ENCODE measurements at places on chromosomes 16 and 17. TPM values are rescaled to one million over a fixed set of nuclear protein-coding genes. Genes with fewer than 3 reads are reported as not detected.

APOH gene
- 6,444 TPM for total RNA-seq

SRCIN1 gene
- total RNA-seq = 5.6 TPM

LYRM1 gene
- 32.4 TPM for total RNA-seq

NT5M gene
- 1.8 TPM for total RNA-seq

PRSS36 gene
- total RNA-seq = 1.5 TPM

OR1A1 gene
- total RNA-seq = not detected

COX10 gene
- total RNA-seq = 9.7 TPM

DNA sequence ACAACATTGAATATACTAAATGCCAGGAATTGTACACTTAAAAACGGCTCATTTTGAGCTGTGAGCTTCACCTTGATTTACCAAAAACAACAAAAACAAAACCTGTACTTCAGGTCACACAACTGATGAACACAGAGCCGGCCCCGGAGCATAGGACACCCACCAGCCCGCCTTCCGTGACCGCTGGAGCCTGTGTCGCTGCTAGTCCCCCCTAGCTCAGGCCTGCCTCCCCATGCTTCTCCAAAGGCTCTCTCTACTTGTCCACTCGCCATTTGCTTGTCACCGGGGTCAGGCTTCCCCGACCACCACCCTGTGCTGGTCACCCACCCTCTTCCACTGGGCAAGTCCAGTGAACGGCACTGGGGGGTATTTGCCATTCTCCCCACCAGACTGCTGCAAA is 113.8 kb upstream of the TNRC6C start:
- DNase-seq = peak; percentile 31

GRCh38 chr16:88489163-88489741 is 36.2 kb downstream of the ZFPM1 start:
- no peak for DNase-seq

DNA sequence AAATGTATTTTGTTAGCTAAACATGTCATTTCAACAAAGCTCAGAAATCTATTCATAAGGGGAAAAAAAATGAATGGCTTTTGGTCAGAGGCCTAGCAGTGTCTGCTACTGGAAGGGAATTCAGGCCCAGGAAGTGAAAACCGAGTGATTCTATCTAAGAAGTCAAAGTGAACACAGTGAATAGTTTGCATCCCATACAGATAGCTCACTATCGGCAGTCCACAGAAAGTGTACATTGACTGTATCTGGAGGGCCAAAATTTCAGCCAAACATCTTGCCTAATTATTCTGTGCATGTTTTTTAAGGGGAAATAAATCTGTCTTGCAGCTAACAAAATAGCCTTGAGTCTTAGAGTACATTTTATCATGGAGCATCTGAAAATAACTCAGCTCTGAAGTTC is 214.4 kb upstream of the CACNG5 start:
- DNase-seq = no peak

DNA sequence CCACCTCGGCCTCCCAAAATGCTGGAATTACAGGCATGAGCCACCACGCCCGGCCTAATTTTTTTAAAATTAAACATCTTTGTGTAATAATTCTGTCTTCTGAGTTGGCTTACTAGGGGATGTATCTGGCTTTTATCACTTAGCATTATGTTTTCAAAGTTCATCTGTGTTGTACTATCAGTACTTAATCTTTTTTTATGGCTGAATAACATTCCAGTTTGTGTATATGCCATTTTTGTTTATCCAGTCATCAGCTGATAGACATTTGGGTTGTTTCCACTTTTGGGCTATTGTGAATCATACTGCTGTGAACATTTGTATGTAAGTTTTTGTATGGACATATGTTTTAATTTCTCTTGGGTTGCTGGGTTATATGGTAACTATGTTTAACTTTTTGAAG is 69.0 kb downstream of the CHD9 start:
- no peak for DNase-seq

DNA sequence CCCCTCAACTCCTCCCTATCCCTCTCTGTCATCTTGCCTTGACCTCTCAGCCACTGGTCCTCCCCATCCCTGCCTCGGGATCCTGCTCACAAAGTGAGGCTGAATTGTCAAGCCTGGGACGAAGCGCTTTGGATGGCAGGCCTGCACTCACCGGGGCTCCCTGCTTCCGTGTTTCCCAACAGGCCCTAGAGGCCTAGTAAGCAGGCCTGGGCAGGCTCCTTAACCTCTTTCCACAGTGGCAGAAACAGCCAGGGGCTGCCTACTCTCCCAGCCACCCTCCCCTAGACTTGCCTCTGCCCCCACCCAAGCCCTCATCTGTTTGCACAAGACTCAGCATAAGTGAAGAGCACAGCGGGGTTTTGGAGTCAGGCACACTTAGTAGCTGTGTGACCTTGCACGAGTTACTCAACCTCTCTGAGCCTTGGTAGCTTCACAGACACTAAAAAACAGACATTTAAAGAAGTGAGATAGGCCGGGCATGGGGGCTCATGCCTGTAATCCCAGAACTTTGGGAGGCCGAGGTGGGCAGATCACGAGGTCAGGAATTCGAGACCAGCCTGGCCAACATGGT is 5.0 kb upstream of the FADS6 start:
- DNase-seq = no peak

- peak; percentile 61 for DNase-seq
Measured at GRCh38 chr17:68606451-68607307, 5.5 kb upstream of the FAM20A start.

- no peak for DNase-seq
Measured at GRCh38 chr17:51434434-51435170, 174.3 kb downstream of the UTP18 start.

GRCh38 chr16:34802848-34803599 is 1343.6 kb downstream of the TP53TG3F start:
- no peak for DNase-seq

DNA sequence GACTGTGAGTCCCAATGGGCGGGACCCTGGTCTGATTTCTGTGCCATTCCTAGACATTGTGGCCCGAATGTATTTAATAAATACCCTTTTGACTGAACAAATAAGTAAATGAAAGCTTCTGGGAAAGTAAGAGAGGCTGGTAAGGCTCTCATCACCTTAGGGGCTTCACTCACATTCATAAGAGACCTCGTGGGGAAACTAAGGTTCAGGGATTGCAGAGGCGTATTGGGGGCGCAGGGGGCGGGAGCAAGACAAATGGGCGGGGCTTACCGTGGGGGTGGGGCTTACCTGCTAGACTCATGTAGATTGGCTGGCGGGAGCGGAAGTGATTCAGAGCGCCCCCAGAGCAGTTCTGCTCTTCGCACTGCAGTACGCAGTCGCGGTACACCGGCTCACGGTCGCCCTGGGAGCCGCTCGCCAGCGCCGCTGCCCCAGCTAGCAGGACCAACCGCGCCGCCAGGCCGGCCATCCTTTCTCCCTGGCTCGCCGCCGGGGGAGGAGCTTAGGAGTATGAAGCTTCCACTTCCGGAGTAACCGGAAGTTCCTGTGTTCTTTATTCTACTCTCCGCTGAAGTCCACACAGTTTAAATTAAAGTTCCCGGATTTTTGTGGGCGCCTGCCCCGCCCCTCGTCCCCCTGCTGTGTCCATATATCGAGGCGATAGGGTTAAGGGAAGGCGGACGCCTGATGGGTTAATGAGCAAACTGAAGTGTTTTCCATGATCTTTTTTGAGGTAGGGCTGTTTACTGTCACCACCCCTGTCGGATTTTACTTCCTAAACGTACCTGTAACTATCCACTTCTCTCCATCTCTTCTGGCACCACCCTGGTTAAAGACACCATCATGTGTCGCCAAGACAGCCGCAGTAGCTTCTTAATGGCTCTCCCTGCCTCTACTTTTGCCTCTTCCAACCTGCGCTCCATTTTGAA is at the start of gene PGAP3:
PGAP3 (minus strand) TSS at position 512 of the 929 bp plus-strand sequence; CDS start at position 469, 43 bp downstream.
- DNase-seq = peak; percentile 90

DNA sequence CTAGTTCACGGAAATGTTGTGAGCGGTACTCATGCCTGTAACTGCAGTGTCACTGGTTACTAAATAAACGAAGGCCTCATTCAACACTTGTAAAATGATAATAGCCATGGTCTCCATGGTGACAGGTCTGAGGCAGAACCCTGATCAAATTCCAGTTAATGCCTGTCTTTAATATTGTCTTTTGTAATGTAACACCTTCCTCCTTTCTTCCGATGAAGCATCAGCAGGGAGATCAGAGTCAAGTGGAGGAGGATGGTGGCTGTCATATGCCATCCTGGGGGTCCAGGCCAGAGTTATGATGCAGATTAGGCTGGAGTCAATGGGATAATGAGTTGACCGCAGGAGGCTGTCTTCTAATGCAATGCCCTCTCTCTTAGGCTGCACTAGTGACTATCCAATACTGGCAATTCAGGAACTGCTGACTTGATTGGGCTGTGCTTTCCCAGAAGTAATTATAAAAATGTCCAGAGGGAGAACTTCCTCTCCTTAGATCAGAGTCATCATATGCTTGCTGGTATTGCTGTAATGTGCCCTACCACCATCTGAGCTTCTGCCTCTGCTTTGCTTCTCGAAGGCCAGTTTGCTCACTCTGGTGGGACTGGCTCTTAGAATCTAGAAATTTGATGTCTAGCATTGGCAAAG is 419.1 kb downstream of the CA10 start:
- no peak for DNase-seq

DNA sequence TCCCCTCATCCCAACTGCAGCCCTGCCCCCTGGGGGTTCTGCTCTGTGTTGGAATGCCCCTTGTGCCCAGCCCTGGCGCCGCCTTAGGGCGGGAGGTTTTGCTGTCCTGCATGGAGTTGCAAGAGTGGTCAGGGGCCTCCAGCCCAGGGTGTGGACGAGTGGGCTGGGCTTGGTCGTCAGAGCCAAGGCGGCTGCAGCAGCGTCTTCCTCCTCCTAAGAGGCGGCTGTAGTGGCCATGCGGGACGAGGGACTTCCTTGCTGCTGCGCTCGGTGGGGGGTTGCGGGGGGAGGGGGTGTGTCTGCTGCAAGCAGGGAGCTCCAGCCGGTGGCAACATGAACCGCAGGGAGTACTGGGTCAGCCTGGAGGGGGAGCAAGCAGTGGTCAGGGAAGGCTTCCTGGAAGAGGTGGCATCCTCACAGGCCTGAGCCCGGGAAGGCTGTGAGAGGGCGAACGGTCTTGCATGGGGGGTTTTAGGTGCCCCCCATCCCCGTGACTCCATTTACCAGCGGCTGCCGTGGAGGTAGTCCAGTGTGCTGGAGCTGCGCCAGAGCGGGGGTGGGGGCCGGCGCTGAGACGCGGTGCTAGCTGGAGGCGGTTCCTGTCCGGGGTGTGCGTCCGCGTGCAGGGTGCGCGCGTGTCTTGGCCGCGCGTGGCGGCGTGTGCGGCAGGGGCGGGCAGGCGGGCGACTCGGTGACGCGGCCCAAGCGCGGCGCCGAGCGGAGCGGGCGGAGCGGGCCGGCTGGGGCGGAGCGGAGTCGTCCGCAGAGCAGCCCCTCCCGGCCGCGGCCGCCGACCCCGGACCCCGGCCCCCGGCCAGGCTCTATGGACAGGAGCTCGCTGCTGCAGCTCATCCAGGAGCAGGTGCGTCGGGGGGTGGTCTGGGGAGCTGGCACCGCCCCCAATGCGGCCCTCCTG is at the start of gene RHBDL1:
RHBDL1 (plus strand) TSS at position 704 of the 916 bp plus-strand sequence; CDS start at position 824, 120 bp downstream.
- no peak for DNase-seq

All from right lobe of liver (tissue), 6 donors.